ENCODE measurements at places on chromosomes 1 and 21. TPM values are rescaled to one million over a fixed set of nuclear protein-coding genes. Genes with fewer than 3 reads are reported as not detected.

Gene PI4KB
- total RNA-seq: 33.6 TPM

Gene CNKSR1
- 20.5 TPM for total RNA-seq

Gene PAQR6
- total RNA-seq: 6.5 TPM

Gene SPATA46
- total RNA-seq: not detected

Gene PTTG1IP
- 112 TPM for total RNA-seq

Gene CFAP141
- not detected for total RNA-seq

Gene AVPR1B
- 0.46 TPM for total RNA-seq

Gene TRIM17
- total RNA-seq: 2.7 TPM

Gene EXO1
- 31.7 TPM for total RNA-seq

Gene KISS1
- 0.66 TPM for total RNA-seq

Gene IFNLR1
- 7.7 TPM for total RNA-seq

Gene FAM72A
- total RNA-seq: 30.6 TPM

Gene SYT6
- total RNA-seq: 55.9 TPM

Gene GABRD
- 1.8 TPM for total RNA-seq

Gene ARTN
- total RNA-seq: 28.5 TPM

Gene THEM4
- total RNA-seq: 8.8 TPM

Gene KRTAP21-2
- not detected for total RNA-seq

All from WTC11 (cell line).